Left ventricle myocardium superior (tissue), 1 donor: ENCODE measurements at places on chromosomes 5 and 9. TPM values are rescaled to one million over a fixed set of nuclear protein-coding genes. Genes with fewer than 3 reads are reported as not detected.
A peak's percentile ranks its signal among the peaks of the same experiment; 100 is the strongest.

The SAXO1 gene
- not detected for total RNA-seq

- no peak for DNase-seq
Measured at GRCh38 chr9:99185348-99185632, 36.5 kb downstream of the ALG2 start.

DNA sequence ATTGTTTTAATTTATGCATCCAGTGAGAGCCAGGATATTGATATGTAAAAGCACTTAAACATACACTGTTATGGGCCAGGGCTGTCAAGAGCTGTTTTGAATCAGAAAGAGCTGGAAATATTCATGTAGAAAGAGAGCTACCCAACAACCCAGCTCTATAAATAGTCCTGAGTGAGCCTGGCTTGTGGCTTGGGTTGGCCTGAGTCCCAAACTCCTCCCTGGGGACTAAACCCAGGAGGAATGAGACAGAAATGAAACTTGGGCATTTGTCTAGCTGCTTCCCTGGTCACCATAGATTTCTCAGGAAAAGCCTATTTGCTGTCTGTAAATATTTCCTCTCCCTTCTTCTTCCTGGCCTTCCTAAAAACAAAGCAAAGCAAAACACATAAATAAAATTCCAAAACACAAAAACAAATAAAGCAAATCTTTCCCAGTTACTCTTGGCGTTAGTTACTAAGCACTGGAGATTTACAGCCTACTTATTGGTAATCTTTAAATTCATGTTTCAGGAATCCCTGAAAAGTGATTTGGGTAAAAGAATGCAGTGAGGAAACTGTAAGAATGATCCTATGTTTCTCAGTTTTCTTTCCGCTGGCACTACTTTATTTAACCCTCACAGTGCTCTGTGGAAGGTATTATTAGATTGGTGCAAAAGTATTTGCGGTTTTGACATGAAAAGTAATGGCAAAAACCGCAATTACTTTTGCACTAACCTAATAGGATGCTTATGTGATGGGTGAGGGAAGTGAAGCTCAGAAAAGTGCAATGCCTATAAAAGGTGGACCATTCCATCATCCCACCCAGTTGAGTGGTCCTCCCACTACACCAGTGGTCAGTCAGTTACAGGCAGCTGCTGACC lies 111.8 kb downstream of the CARTPT start:
- peak; percentile 84 for DNase-seq

DNA sequence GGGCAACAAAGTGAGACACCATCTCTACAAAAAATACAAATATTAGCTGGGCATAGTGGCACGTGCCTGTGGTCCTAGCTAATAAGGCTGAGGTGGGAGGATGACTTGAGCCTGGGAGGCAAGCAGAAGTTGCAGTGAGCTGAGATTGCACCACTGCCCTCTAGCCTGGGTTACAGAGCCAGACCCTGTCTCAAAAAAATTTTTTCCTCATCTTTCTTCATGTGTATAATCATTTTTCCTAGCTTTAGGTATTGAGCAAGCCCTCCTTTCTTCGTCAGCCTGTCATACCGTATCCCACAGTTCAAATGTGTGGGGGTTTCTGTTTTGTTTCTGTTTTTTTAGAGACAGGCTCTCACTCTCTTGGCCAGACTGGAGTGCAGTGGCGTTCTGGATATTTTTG lies 41.3 kb downstream of the EHMT1 start:
- no peak for DNase-seq

DNA sequence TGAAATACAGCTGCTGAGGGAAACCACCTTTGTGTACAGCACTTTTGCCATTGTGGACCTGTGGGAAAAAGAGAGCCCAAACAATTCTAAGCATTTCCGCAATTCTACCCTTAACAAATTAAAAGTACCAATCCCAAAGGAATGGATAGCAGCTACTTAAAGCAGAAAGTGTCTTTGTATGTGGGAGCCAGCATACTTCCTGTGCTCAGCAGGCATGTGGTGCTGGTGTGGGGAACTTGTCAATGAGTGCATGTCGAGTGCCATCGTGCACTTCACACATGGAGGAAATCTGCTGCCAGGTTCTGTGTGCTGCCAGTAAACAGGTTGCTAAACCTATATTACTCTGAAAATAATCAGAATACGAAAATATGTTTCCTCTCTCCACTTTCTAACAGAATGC lies 399.0 kb downstream of the LRRC70 start:
- DNase-seq: no peak
